ENCODE measurements at places on chromosomes 1 and 21.

GRCh38 chr21:46368533-46369285 is 44.8 kb downstream of the PCNT start:
- DNase-seq: no peak

DNA sequence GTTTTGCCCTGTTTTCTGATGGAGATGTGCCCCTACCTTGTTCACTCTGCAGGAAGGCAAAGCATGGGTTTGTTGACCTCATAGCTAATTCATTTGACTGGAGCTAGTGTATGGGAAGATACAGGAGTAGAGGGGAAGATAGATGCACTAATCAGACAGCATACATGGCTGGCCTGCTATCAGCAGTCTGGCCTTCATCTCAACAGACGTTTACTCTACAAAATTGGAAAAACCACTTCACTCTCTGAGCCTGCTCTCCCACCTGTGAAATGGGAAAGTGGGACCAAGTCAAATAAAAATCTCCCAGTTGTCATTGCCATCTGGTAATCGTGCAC is 235.2 kb upstream of the RAB4A start:
- DNase-seq: no peak

DNA sequence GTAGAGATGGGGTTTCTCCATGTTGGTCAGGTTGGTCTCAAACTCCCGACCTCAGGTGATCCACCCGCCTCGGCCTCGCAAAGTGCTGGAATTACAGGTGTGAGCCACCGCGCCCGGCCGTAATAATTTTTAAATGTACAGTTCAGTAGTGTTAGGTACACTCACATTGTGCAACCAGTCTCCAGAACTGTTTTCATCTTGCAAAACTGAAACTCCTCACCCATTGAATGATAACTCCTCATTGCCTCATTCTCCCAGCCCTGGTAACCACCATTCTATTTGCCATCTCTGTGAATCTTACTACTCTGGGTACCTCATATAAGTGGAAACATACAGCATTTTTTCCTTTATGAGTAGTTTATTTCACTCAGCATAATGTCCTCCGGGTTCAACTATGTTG is 3.4 kb downstream of the NLRP3 start:
- DNase-seq: no peak

GRCh38 chr1:172147541-172147940 is 272.9 kb upstream of the C1orf105 start:
- DNase-seq: no peak

- DNase-seq: no peak
Observed at GRCh38 chr1:206706298-206706791, 21.6 kb downstream of the MAPKAPK2 start.

GRCh38 chr21:40162075-40162474 is 294.8 kb downstream of the PCP4 start:
- DNase-seq: no peak

GRCh38 chr1:231808990-231809389 is 182.4 kb downstream of the DISC1 start:
- no peak for DNase-seq

GRCh38 chr21:45470773-45471524 is 66.0 kb downstream of the COL18A1 start:
- no peak for DNase-seq

GRCh38 chr1:224259986-224260385 is 70.0 kb downstream of the NVL start:
- DNase-seq: no peak

GRCh38 chr1:114033216-114033706 is 54.0 kb downstream of the OLFML3 start:
- DNase-seq: no peak

DNA sequence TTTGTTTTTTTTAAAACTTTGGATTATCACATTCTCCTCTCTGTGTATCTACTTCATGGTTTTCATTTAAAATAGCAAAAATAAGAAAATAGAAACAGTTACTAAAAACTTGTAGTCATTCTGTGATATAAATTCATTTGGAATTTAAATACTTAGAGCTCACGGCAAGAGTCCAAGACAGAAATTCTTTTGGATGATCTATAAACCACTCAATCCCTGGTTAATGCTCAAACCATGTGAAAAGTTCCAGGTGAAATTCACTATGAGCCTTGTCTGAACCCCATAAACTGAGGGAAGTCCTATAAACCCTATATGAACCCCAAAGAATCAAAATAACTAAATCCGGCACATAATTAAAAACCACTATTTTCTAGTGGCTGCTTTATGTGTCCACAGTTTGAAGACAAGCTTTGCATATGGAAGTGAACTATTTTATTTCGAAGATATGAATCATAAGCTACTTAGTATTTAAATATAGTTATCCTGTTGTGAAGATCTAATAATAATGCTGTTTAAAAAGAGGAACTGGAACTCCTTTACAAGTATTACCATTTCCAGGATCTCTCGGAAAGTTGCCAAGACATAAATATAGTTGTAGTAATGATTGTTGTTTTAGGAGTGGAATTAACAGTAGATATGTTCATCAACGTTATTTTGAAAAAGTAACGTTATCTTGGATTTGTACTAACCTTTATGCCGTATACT is 163.5 kb downstream of the NFIA start:
- no peak for DNase-seq
